CMK (cell line): ENCODE measurements at places on chromosomes 16 and 17.

GRCh38 chr16:87506423-87507350 lies 13.9 kb upstream of the ZCCHC14 start:
- DNase-seq, result no peak

DNA sequence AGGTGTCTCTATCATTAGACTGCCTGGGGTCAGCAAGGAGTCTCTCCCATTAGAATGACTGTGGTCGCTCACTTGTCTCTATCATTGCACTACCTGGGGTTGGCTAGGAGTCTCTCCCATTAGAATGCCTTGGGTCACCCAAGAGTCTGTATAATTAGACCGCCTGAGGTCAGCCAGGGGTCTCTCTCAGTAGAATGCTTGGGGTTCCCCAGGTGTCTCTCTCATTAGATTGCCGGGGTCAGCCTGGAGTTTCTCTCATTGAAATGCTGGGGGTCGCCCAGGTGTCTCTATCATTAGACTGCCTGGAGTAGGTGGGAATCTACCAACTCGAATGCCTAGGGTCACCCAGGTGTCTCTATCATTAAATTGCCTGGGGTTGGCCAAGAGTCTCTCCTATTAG lies 2231.6 kb downstream of the TP53TG3F start:
- no peak for DNase-seq

- DNase-seq, result no peak
Measured at GRCh38 chr17:13874817-13875216, 194.5 kb upstream of the COX10 start.

GRCh38 chr17:31389657-31390381 lies 1.7 kb upstream of the RAB11FIP4 start:
- no peak for DNase-seq

- DNase-seq, result no peak
Measured at GRCh38 chr16:10308305-10309193, 77.3 kb upstream of the ATF7IP2 start.

DNA sequence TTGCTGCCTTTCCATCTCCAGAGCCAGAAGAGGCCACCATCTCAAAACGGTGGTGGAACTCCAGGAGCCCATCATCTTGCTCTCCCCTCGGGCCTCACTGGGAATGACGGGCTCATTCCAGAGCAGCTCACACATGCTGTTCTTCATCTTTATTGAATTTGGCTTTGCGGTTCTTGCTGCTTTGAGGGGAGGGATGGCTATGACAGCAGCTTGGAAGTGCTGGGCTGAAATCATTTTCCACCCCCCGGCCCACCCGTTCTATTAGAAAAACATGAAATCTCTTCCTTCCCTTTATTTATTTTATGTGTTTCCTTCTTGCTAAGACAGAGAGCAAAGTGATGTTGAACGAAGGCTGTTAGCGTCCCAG lies 149.8 kb upstream of the RPL38 start:
- DNase-seq, result no peak

GRCh38 chr17:8048236-8048635 lies 9.4 kb downstream of the ALOX15B start:
- no peak for DNase-seq

GRCh38 chr16:89007371-89008249 lies 30.6 kb upstream of the CBFA2T3 start:
- DNase-seq, result no peak

GRCh38 chr17:65278050-65278819 lies 141.1 kb downstream of the RGS9 start:
- DNase-seq, result no peak

GRCh38 chr16:48112600-48112999 lies 43.2 kb downstream of the ABCC12 start:
- DNase-seq, result no peak

DNA sequence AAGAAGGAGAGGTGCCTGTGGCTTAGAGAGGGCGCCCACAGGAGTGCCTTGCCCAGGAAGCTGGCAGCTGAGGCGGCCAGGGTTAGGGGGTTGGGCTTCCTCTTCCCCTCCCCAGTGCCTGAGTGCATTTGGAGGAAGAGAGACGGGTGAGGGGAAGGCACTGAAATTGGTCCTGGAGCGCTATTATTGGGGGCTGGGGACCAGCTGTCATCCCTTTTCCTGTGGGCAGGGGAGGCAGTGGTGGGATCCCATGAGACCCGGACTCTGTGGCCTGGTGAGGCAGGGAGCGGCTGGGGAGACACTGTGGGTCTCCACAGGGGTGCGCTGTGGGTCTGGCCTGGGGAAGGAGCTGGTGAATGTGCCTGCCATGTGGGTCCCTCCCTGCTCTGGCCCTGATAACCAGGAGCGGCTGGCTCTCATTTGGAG lies 259.7 kb downstream of the SEC14L1 start:
- DNase-seq, result peak; percentile 71

GRCh38 chr16:30985401-30986128 lies 558 bp downstream of the HSD3B7 start:
- DNase-seq, result no peak

DNA sequence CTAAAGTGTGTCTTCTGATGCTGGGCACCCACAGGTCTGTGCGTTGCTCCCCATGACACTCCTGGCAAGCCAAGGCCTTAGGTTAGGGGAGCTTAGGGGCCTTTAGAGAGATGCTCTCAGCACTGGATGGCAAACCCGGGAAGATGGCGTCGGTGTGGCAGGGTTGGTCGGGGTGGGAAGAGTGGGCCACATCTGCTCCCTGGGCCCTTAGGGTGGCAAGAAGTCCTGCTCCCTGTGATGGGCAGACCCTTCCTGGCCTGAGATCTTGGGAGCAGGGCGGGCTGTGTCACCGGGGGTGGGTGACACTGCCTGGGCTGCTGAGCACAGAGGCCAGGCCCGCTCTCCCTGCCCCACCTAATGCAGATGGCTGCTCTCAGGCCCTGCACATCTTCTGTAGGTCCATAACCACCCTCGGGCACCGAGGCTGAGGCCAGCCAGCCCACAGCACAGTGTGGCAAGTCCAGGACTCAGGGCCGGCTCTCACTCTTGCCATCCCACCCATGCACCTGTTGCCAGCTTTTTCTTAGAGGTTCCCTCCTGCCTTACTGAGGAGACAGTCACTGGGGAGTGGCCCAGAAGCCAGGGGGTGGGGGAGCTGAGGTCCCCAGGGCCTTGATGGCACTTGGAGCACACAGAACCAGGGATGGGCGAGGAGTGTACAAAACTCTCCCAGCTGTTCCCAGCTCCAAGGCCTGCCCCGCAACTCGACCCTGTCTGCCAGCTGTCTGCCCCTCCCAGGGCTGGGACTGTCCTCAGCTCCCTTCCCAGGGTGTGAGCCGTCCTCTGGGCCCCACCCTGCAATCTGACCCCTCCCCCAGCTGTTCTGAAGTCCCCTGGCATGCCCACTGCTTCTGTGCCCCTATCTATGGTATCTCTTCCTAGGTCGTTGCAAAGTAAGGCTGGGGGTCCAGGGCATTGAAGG lies 4.4 kb upstream of the MTSS2 start:
- no peak for DNase-seq

DNA sequence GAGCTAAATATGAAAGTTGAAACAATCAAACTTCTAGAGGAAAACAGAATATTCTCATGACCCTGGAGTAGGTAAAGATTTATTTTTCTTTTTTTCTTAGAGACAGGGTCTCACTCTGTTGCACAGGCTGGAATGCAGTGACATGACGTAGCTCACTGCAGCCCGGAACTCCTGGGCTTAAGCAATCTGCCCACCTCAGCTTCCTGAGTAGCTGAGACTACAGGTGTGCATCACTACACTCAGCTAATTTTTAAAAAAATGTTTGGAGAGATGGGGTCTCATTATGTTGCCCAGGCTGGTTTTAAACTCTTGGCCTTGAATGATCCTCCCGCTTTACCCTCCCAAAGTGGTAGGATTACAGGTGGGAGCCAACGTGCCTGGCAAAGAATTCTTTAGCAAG lies 15.5 kb downstream of the IKZF3 start:
- DNase-seq, result no peak

- DNase-seq, result peak; percentile 82
Measured at GRCh38 chr17:43020789-43021740, 1.1 kb downstream of the VAT1 start.

GRCh38 chr17:80645706-80646325 lies 101.2 kb downstream of the RPTOR start:
- DNase-seq, result no peak

GRCh38 chr16:82481455-82481854 lies 145.3 kb upstream of the CDH13 start:
- DNase-seq, result no peak

DNA sequence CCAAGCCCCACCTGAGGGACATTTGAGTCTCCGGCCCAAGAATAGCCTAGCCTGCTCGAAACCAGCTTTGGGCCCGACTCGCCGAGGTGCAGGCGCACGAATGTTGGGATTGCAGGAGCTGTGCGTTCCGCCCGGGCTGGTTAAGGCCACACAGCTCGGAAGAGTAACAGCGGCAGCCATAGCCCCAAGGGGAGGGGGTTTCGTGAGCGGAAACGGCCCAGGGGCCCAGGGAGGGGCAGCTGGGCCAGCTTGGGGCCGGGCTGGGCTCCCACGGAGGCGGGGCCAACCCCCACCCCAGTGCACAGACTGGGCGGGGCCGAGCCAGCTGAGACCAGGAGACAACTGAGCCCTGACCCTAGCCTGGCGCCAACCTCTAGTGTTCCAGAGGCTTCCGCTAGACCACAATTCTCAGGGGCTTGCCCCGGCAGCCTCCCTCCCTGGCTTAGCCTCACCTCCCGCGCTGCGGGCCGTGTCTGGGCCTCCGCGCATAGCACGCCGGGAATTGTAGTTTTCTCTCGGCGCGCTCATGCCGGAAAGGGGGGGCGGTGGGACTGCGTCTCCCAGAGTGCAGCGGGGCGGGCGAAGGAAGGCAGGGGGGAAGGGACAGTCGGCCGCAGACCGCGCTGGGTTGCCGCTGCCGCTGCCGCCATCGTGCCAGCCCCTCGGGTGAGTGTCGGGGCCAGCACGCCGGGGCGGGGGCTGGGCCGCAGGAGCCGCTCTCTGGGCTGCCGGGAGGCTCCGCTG lies at the start of gene NUTF2:
Gene NUTF2, plus strand, starts transcription at position 614 of the 744 bp plus-strand sequence. CDS start 18,198 bp downstream, outside the sequence.
- DNase-seq, result peak; percentile 96

DNA sequence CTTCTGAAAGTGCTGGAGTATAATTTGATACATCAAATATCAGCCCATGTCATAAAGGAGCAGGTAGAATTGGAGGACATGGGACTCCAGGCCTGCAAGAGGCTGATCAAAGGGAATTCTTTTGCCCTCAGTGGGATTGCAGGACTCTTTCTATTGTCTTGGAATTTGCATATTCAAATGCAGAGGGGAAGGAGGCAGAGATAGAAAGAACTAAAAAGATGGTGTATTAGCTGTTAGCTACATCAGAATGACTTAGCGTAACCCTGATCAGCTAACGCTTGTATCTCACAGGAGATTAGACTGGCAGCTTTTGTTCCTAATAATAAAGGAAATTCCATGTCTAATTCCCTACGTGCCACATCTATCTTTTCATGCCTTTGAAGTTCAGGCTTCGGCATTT lies 1014.7 kb upstream of the RBFOX1 start:
- no peak for DNase-seq

DNA sequence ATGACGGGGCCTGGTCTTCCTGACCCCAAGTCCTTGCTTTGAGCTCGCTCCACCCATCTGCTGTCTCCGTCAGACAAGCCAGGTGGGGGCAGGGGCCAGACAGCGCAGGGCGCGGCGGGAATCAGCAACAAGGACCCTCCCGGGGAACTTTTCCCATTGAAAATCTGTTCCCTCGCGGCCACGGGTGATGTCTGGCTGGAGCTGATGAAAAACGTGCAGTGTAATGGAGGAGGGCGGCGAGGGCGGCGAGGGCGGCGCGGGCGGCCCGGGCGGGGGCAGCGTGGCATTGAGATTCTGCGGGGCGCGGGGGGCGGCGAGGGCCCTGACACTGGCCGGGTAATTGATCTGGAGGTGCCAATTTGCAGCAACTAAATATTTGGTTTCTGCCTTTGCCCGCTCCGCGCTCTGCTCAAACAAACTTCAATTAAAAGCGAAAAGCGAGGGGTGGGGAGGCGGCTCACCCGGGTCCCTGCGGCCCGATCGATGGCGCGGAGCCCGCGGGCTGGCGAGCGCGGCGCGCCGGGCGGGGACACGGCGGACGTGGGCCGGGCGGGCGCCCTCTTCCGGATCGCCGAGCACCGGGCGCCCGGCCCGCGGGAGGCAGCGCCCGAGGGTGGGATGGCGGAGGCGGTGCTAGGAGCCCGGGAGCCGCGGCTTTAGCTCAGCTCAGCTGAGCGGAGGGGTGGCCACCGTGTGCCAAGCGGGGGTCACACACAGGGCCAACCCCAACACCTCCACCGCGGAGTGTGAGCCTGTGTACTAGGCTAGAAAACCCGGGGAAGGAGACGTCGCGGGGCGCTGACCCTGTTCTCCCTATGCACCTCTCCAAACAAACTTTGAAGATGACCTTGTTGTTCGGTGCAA lies 32.4 kb downstream of the DCAKD start:
- no peak for DNase-seq

DNA sequence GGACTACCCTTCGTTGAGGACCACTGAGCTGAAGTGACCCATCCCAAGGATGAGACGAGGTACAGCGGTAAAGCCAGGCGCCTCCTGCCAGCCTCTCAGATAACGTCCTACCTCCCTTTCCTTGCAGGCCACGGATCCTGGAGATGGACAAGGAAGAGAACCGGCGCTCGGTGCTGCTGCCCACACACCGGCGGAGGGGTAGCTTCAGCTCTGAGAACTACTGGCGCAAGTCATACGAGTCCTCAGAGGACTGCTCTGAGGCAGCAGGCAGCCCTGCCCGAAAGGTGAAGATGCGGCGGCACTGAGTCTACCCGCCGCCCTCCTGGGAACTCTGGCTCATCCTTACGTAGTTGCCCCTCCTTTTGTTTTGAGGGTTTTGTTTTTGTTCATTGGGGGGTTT lies 17.3 kb upstream of the LLGL1 start:
- no peak for DNase-seq

- no peak for DNase-seq
Measured at GRCh38 chr17:3735515-3735914, 11.8 kb downstream of the HASPIN start.

DNA sequence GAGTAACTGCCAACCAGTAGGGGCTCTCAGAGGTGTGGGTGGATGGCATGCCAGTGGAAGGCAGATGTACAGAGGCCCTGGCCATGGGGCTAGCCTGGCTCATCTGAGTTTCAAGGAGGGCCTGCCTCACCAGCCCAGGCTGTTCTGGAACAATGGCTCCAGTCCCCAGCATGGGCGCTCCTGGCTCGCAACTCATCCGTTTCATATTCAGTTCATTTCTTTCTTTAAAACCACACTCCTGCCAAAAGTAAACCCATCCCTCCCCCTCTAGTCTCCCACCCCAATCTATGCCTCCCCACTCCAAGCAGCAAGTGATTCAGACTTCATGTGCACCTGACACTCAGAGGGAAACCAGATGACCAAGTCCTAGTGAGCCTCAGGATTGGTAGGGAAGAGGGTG lies 2.4 kb downstream of the CCL13 start:
- no peak for DNase-seq

- DNase-seq, result peak; percentile 17
Measured at GRCh38 chr17:35244341-35245195, 1.7 kb downstream of the SLFN5 start.
